ENCODE measurements at places on chromosomes 11 and 22. TPM values are rescaled to one million over a fixed set of nuclear protein-coding genes. Genes with fewer than 3 reads are reported as not detected.

Gene FOLR2
- not detected for total RNA-seq

Gene LARGE1
- total RNA-seq: 22.0 TPM

Gene MGAT3
- 0.98 TPM for total RNA-seq

Gene SYCE3
- total RNA-seq: not detected

Gene OR52E2
- total RNA-seq: not detected

Gene MYOD1
- not detected for total RNA-seq

Gene BATF2
- 0.45 TPM for total RNA-seq

Gene MS4A6E
- total RNA-seq: not detected
